Peyer's patch (tissue), 4 donors: ENCODE measurements at places on chromosomes 6 and 20. TPM values are rescaled to one million over a fixed set of nuclear protein-coding genes. Genes with fewer than 3 reads are reported as not detected.

DNA sequence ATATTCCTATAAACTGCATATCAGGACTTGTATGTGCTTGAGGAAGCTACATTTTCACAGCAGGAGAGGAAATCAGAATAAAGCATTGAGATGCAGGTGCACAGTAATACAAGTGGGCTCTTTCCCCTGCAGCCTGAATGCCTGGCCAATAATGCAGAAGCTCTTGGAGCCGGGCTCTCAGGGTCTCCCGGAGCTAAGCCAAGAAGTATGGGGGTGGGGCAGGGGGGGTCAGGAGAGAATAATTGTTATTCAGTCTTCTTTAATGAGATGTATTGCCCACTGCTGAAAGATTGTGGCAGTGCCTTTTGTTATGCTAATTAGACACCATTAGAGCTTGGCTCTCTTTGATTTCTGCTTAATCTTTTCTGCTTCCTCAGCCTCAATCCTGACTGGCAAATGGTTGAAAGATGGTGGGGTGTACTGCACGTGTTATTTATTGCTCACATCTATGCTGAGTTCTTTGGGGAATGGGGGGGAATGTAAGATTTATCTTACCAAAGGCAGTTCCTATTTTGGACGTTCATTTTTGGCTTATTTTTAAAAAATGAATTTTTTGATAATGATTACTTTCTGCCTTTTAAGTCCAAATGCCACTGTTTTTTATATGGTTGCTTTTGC lies 407.6 kb upstream of the SOX4 start:
- H3K4me3 ChIP-seq: no peak overlapping the region
- no peak for DNase-seq
- H3K4me1 ChIP-seq: no peaks in the 10 kb centered on the region
- no peaks in the 10 kb centered on the region for H3K36me3 ChIP-seq

- H3K27me3 ChIP-seq: no peaks in the 10 kb centered on the region
- no peak overlapping the region for H3K4me3 ChIP-seq
- H3K36me3 ChIP-seq: peaks cover 72% of the 10 kb centered on the region
- DNase-seq: no peak
Observed at GRCh38 chr6:159772196-159772595, 10.4 kb downstream of the ACAT2 start.

DNA sequence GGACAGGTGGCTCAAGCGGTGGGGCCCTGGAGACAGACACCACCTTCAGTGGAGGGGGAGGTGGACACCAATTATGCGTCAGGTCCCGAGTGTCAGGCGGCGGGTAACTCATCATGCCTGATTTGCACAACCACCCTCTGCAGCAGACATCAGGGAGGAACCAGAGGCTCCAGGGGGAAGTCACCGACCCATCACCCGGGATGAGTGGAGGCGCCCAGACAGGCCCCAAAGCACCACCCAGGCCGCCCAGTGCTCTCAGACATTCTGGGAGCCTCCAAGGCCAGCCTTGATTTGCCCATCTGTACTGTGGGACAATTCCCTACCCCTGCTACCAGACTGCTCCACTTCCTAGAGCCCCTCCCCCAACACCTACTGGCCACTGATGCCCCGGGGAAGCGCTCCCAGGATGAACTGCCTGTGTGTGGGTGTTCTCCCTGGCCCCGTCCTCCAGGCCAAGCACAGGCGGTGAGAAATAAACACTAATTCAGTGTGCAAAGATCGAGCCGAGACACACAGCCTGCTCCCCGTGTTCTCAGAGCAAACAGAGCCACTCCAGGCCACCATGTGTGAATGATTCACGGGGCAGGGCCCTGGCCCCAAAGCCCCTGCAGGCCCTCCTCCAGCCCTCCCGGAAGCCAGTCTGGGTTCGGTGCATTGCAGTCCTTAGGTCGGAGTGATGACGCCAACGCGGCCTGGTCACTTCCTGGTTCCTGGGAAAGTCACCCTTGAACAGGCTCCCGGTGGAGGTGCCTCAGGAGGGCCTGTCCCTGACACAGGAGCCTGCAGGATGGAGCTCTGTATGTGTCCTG lies 107.2 kb downstream of the ASXL1 start:
- DNase-seq: no peak
- H3K36me3 ChIP-seq: peaks cover 8% of the 10 kb centered on the region
- H3K4me3 ChIP-seq: peak overlapping the region; percentile 3
- H3K27ac ChIP-seq: peak overlapping the region; percentile 79

GRCh38 chr6:158680481-158680880 lies 30.6 kb downstream of the SYTL3 start:
- no peaks in the 10 kb centered on the region for H3K4me1 ChIP-seq
- H3K27ac ChIP-seq: no peak overlapping the region
- H3K36me3 ChIP-seq: no peaks in the 10 kb centered on the region
- no peak for DNase-seq
- no peaks in the 10 kb centered on the region for H3K27me3 ChIP-seq

DNA sequence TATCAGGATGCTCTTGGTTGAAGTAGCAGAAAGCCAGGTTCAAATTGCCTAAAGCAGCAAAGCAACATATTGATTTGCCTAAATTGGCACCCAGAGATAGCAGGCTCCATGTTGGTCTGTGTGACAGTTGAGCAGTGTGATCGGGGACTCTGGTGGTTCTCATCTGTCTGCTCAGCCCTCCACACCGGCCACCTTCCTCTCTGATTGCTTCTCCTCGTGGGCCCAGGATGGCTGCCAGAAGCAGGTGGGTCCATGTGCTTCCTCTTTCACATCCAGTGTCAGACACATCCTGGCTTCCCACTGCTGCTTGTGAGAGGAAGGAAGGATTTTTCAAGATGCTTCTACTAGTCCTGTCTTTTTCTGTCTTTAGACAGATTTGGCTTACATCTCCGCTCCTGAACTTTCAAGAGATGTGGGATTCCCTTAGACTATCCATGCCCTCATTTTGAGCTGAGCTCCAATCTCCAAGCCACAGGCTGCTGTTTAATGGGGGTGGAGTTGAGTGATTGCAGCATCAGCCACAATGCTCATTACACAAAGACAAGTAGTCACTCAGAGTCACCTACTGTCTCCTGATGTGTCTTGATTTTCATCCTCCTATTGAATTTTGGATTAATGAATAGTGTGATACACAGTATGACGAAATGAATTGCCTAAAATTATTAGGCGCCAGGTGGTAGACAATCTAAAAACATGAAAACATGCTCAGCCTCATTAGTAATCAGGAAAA lies 122.2 kb downstream of the ZDHHC14 start:
- DNase-seq: no peak
- H3K4me1 ChIP-seq: no peaks in the 10 kb centered on the region
- H3K36me3 ChIP-seq: no peaks in the 10 kb centered on the region
- H3K27me3 ChIP-seq: no peaks in the 10 kb centered on the region
- H3K27ac ChIP-seq: no peak overlapping the region

- DNase-seq: no peak
- H3K36me3 ChIP-seq: no peaks in the 10 kb centered on the region
- no peak overlapping the region for H3K4me3 ChIP-seq
- no peaks in the 10 kb centered on the region for H3K27me3 ChIP-seq
- no peaks in the 10 kb centered on the region for H3K4me1 ChIP-seq
Observed at GRCh38 chr20:24501764-24502556, 32.5 kb downstream of the SYNDIG1 start.

- H3K36me3 ChIP-seq: no peaks in the 10 kb centered on the region
- H3K27me3 ChIP-seq: no peaks in the 10 kb centered on the region
Observed at GRCh38 chr20:44765701-44766347, 20.2 kb downstream of the KCNK15 start.

GRCh38 chr20:24701668-24702067 lies 232.2 kb downstream of the SYNDIG1 start:
- H3K36me3 ChIP-seq: no peaks in the 10 kb centered on the region
- H3K27ac ChIP-seq: no peak overlapping the region
- H3K4me1 ChIP-seq: no peaks in the 10 kb centered on the region
- no peak overlapping the region for H3K4me3 ChIP-seq
- H3K27me3 ChIP-seq: no peaks in the 10 kb centered on the region

DNA sequence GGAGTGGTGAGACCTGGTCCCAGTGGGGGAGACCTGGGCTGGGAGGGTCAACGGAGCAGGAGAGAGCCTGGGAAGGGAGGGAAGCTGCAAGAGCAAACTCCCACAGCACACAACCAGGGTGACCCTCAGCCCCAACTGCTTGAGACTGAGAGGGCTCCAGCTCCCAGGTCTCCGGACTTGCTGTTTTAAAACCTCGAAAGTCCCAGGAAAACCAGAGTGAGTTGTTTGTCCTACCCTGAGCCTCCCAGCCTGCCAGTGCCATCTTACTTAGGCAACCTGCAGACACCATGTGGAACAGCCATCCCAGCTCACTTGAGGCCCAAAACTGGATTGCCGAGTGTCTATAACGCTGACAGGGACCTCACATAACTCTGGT lies 4.8 kb upstream of the NTSR1 start:
- no peak overlapping the region for H3K4me3 ChIP-seq
- peak overlapping the region; percentile 7 for H3K27ac ChIP-seq
- no peak for DNase-seq

DNA sequence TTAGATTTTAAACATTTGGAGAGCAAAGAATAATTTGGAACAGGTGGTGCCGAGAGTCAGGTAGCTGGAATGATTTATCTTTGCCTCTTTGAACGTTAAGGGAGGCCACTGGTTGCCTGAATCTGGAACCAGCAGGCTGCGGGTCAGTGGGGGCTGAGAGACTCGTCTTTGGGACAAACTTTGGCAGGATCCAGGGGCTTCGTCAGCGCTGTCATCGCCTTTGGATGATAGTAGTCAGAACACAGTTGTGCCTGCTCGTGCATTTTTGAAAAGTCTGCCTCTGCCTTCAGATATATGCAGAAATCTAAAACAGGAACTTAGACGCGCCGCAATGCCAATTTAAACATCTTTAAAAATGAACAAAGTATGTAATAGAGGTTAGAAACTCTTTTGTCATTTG lies 5.0 kb downstream of the EYA2 start:
- no peak for DNase-seq
- H3K27me3 ChIP-seq: no peaks in the 10 kb centered on the region
- H3K4me3 ChIP-seq: no peak overlapping the region

GRCh38 chr6:168318090-168318489 lies 1.5 kb downstream of the DACT2 start:
- H3K4me1 ChIP-seq: no peaks in the 10 kb centered on the region
- no peaks in the 10 kb centered on the region for H3K36me3 ChIP-seq
- no peak overlapping the region for H3K27ac ChIP-seq
- H3K27me3 ChIP-seq: peaks cover 13% of the 10 kb centered on the region

GRCh38 chr20:3014179-3014578 lies 29.2 kb upstream of the GNRH2 start:
- H3K36me3 ChIP-seq: no peaks in the 10 kb centered on the region
- no peak overlapping the region for H3K27ac ChIP-seq
- no peaks in the 10 kb centered on the region for H3K27me3 ChIP-seq
- H3K4me1 ChIP-seq: no peaks in the 10 kb centered on the region
- no peak for DNase-seq

- no peak overlapping the region for H3K27ac ChIP-seq
- H3K4me1 ChIP-seq: no peaks in the 10 kb centered on the region
- no peak for DNase-seq
- H3K27me3 ChIP-seq: no peaks in the 10 kb centered on the region
- H3K36me3 ChIP-seq: no peaks in the 10 kb centered on the region
Observed at GRCh38 chr20:59413326-59413865, 113.0 kb downstream of the EDN3 start.

DNA sequence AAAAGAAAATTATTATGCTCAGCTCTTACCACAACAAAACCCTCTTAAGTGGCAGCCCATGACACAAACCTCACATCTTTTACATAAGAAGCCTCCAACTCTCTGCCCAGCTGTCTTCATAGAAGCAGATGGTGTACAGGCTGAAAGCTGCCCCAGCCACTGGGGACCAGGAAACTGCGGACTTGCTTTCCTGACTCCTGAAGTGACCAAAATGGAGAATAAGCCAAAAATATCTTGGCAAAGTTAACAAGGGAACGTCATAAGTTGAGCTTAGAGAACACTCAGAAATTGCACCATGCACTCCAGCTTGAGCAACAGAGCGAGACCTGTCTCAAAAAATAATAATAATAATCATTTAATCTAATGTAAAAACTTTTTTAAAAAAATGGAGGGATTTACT lies 160.3 kb upstream of the CDYL start:
- H3K27me3 ChIP-seq: no peaks in the 10 kb centered on the region
- no peak overlapping the region for H3K27ac ChIP-seq
- H3K4me1 ChIP-seq: no peaks in the 10 kb centered on the region
- H3K36me3 ChIP-seq: no peaks in the 10 kb centered on the region
- no peak for DNase-seq

DNA sequence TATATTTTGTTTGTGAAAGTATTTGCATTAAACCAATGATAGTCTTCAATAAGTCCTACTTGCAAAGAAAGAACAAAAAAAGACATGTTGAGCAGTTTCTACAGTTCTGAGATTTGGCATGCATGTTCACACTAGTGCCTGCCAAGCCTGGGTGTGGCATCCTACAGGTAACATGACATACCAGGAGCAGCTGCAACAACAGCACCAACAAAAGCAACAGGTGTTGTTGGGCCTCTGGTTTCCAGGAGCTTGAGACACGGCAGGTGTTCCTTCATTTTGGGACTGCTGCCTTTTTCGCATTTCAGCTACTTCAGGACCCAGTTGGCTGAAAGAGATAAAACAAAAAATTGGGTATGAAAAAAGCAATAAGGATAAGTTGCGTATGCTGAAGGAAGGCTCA lies 41.2 kb upstream of the MTRF1L start:
- no peaks in the 10 kb centered on the region for H3K36me3 ChIP-seq
- no peak for DNase-seq
- no peak overlapping the region for H3K27ac ChIP-seq
- no peak overlapping the region for H3K4me3 ChIP-seq
- no peaks in the 10 kb centered on the region for H3K27me3 ChIP-seq

DNA sequence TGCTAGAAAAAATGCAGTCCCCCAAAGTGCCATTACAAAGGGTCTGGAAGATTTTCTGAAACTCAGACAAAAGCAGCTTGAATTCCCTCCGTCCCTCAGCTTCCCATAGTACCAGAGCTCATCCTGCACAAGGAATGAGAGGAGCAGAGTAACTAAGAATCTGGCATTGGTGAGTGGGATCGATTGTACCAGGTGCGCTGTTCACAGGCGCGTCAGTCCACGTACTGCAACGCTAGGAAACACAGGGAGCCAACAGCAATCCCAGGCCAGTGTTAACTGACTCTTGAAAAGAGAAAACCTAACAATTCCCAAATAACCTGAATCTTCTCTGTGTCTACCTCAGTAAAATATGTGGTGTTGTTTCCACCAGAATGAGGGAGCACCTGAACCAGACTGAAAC lies 77.9 kb downstream of the GCNT2 start:
- H3K27ac ChIP-seq: no peak overlapping the region
- H3K36me3 ChIP-seq: no peaks in the 10 kb centered on the region

DNA sequence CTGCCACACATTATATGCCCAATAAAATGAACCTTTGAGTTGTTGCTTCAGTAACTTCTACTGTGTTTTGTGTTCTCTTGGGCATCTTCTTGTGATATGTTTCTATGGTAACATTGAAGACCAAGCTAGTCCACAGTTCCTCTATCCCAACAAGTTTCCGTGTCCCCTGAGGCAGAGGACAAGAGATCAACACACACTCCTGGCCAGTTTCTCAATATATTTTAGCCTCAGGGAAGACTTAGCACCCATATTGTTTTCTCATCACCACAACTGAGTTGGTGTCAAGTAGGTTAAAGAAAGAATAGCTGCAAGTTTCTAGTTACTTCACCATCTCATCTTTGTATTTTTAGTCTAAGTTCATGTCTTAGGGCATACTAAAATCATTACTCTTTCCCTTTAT lies 277.5 kb downstream of the UST start:
- no peak overlapping the region for H3K4me3 ChIP-seq
- no peaks in the 10 kb centered on the region for H3K36me3 ChIP-seq
- no peak for DNase-seq
- no peaks in the 10 kb centered on the region for H3K27me3 ChIP-seq
- no peak overlapping the region for H3K27ac ChIP-seq
- no peaks in the 10 kb centered on the region for H3K4me1 ChIP-seq

STX11 gene
- total RNA-seq: 11.6 TPM

RHAG gene
- total RNA-seq: not detected

GMNN gene
- 14.0 TPM for total RNA-seq

PLEKHG1 gene
- 76.1 TPM for total RNA-seq

FOXF2 gene
- total RNA-seq: 9.2 TPM

NCOA5 gene
- total RNA-seq: 65.2 TPM

PTGIS gene
- total RNA-seq: 3.5 TPM

CAP2 gene
- 2.3 TPM for total RNA-seq

LPIN3 gene
- 85.0 TPM for total RNA-seq
